ENCODE measurements at places on chromosomes 16 and 17.

DNA sequence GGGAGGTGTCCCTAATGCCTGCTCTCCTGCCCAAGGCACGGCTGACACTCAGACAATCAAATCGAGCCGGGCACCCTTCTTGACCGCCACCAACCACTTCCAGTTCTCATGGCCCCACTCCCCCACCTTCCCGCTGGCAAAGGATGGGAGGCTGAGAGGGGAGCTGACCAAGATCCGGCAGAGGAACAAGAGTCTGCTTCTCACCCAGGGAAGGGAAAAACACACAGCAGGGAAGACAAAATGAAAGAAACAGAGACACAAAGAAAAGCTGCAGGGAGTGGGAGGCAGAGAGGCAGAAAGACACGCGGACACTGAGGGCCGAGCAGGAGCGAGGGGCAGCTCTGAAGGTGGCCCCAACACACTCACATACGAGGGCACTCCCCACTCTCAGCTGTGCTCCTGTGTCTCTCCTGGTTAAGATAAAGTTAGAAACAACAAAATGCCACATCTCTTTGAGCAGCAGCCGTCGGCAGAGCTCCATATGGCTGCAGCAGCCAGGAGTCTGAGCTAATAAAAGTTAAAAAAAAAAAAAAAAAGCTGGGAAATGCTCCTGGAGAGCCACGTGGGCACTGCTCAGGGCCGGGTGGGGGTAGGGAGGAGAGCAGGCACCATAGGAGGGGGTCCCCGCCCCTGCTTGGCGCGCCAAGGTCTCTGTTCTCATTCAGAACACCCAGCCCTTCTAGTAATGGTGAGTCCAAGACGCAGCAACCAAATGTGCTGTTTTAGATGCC, 7.4 kb downstream of the LRRC75A start:
- H3K4me3 ChIP-seq = no peak overlapping the region
- DNase-seq = no peak
- peaks cover 11% of the 10 kb centered on the region for H3K4me1 ChIP-seq
- no peaks in the 10 kb centered on the region for H3K36me3 ChIP-seq
- H3K27ac ChIP-seq = no peak overlapping the region

DNA sequence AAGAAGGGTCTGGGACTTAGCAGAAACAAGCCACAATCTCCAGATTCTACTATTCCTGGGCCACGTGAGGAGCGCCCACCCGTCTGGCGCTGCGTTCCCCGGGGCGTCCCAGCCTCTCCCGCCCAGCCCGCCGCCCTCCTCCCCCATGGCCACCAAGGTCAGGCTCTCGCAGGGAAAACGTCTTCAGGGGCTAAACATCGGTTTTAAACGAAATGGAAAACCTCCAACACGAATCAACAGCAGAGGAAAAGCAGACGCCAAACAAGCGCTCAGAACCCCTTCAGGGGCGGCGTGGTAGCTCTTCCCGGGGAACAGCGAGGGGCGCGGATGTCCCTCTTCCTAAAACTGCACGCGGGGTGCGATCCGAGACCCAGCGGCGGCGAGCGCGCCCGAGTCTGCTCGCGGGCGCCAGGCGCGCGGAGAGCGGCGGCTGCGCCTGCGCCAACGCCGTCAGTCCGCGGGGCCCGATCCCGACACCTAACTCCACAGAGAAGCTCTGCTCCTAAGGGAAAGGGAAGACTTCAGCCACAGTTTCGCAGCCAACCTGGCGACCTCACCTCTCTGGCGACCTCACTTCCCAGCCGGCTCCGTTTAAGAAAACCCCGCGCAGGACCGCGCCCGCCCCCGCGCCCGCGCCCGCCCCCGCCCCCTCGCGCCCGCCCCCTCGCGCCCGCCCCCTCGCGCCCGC, 505 bp upstream of the COG1 start:
- H3K27me3 ChIP-seq = no peaks in the 10 kb centered on the region
- DNase-seq = peak; percentile 75
- peak overlapping the region; percentile 98 for H3K27ac ChIP-seq

GRCh38 chr17:16255481-16255921, 38.5 kb downstream of the PIGL start:
- no peaks in the 10 kb centered on the region for H3K27me3 ChIP-seq
- H3K27ac ChIP-seq = no peak overlapping the region
- H3K36me3 ChIP-seq = no peaks in the 10 kb centered on the region
- no peaks in the 10 kb centered on the region for H3K4me1 ChIP-seq
- no peak for DNase-seq

GRCh38 chr16:59886021-59886420, 1151.9 kb upstream of the GOT2 start:
- H3K4me3 ChIP-seq = no peak overlapping the region
- DNase-seq = no peak
- no peaks in the 10 kb centered on the region for H3K36me3 ChIP-seq
- H3K4me1 ChIP-seq = no peaks in the 10 kb centered on the region

- no peak for DNase-seq
- no peak overlapping the region for H3K4me3 ChIP-seq
- H3K4me1 ChIP-seq = no peaks in the 10 kb centered on the region
- no peaks in the 10 kb centered on the region for H3K27me3 ChIP-seq
- no peak overlapping the region for H3K27ac ChIP-seq
These were observed 652.5 kb downstream of the HS3ST4 start for GRCh38 chr16:26344240-26344776.

DNA sequence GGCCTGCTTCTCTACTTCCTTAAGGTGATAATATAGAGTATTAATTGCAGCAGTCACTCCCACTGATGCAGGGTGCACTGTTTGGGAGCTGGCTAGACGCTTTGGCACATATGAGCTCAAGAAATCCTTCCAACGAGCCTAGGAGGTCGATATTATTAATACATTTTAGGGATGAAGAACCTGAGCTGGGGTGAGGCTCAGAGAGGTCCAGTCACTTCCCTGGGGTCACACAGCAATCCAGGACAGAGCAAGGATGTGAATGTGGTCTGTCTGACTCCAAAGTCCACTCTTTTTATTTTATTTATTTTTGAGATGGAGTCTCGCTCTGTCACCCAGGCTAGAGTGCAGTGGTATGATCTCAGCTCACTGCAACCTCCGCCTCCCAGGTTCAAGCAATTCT, 156.4 kb upstream of the CDC42EP4 start:
- DNase-seq = no peak
- no peak overlapping the region for H3K4me3 ChIP-seq
- no peaks in the 10 kb centered on the region for H3K36me3 ChIP-seq
- H3K4me1 ChIP-seq = no peaks in the 10 kb centered on the region

DNA sequence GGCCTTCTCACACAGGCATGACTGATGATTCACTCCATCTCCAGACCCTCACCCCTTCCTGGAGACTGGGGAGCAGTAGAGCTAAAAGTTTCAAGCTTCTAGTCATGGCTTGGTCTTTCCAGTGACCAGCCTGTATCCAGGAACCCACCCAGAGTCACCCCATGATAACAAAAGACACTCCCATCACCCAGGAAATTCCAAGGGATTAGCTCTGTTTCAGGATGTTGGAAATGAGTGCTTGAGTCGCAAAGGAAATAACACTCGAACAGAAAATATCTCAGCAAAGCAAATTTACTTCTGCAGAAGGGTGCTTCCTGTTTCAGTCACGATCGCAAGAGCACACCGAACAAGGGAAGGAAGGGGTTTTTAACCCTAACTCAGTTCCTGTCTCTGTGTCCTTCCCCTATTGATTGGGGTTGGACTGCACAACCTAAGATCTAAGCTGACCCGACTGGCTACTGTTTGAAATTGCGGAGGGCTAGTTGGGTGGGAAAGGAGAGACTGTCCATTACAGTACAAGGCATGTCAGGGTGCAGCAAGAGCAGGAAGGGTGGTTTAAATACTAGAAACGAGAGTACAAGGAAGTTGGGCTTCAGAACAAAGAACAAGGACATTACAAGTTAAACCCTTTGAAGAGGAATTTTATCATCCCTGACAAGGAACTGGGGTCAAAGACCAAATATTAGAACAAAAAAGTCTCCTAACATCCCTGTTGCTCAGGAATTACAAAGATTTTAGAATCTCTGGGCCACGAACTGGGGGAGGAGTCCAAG, 224.4 kb upstream of the CACNG5 start:
- H3K4me3 ChIP-seq = no peak overlapping the region
- H3K27ac ChIP-seq = no peak overlapping the region
- no peaks in the 10 kb centered on the region for H3K36me3 ChIP-seq
- no peak for DNase-seq
- no peaks in the 10 kb centered on the region for H3K4me1 ChIP-seq
- H3K27me3 ChIP-seq = no peaks in the 10 kb centered on the region

DNA sequence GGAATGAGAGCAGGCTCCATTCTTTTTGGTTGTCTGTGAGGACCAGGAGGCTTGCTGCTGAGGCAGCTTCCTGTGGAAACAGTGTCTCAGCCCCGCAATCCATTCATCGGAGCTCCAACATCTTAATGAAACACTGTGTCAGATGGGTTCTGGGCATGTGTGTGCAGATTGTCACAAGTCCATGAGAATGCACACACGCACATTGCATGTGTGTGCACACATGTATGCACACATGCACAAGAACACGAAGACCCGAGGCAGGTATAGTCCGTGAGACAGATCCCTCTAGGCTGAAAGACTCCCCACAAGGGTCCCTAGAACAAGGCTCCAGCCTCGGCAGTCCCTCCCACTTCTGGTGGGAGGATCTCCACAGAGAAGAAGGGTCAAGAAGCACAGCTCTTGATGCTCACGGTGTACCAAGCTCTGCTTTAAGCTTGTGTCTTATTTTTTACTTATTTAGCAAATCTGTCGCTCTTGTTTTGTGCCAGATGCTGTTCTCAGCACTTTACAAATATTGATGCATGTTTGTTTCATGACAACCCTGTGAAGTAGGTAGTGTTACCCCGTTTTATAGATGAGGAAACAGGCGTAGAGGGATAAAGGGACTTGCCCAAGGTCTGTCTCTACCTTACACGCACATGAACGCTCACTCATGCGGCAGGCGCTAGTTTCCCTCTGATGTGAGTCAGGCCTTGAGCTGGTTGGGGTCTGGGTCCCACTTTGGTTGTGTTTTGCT, 213.1 kb downstream of the SEC14L1 start:
- no peak overlapping the region for H3K4me3 ChIP-seq
- DNase-seq = no peak
- H3K36me3 ChIP-seq = no peaks in the 10 kb centered on the region
- H3K4me1 ChIP-seq = peaks cover 59% of the 10 kb centered on the region
- H3K27ac ChIP-seq = no peak overlapping the region

DNA sequence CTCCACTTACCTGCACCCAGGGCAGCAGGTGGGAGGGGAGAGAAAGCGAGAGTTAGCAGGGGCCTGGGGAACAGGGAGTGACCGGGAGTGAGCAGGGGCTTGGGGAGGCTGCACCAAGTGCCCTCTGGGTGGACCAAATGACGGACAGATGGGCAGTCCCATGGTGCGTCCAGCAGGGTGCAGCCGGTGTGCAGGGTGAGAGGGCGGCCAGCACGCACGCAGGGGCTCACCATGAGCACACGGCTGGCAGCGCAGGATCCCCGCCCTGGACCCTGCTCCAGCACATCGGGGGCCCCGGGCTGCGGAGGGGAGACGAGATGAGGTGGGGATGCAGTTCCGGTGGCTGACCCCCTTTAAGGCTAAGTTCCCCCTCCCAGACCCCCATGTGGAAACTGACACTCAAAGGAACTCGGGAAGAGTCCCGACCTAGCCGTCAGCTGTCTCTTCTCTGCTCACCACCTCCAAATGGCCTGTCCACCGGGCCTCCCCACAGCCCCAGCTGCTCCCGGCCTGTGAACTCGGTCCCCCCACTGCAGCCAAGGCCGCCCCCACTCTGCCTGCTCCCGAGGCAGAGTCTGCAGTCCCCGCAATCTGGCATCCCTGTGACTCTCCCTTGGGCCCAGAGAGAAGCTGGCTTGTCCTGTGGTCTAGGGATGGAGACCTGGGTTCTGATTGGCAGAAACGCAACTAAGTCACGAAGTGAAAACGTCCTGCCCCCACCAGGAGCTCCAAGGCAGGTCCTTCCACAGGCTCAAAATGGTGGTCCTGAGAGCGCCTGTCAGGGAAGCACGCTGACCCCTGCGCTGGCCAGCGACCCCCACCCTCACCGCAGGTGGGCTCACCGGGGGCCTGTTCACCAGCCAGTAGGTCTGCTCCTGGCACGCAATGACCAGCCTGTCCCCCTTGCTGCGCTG, 2.9 kb downstream of the RGS11 start:
- no peak overlapping the region for H3K27ac ChIP-seq
- DNase-seq = no peak
- H3K36me3 ChIP-seq = no peaks in the 10 kb centered on the region
- H3K4me1 ChIP-seq = no peaks in the 10 kb centered on the region
- no peaks in the 10 kb centered on the region for H3K27me3 ChIP-seq

GRCh38 chr17:9644910-9645751, at the start of gene USP43:
TSS of gene USP43 (plus strand) at chr17:9645517. CDS start at chr17:9645633, 116 bp downstream.
- H3K4me3 ChIP-seq = peak within 1 kb of the TSS; percentile 71
- peak within 1 kb of the TSS; percentile 94 for H3K27ac ChIP-seq
- H3K27me3 ChIP-seq = no peaks in the 10 kb centered on the region
- peaks cover 37% of the 10 kb centered on the region for H3K4me1 ChIP-seq
- H3K36me3 ChIP-seq = no peaks in the 10 kb centered on the region
- DNase-seq = peak; percentile 32

- H3K4me1 ChIP-seq = no peaks in the 10 kb centered on the region
- no peaks in the 10 kb centered on the region for H3K27me3 ChIP-seq
- no peak overlapping the region for H3K4me3 ChIP-seq
- DNase-seq = no peak
- H3K36me3 ChIP-seq = no peaks in the 10 kb centered on the region
- H3K27ac ChIP-seq = no peak overlapping the region
These were observed 25.9 kb upstream of the LYRM9 start for GRCh38 chr17:27919079-27919478.

GRCh38 chr17:56867948-56868376, 34.0 kb downstream of the DGKE start:
- no peaks in the 10 kb centered on the region for H3K27me3 ChIP-seq
- DNase-seq = no peak
- H3K4me3 ChIP-seq = no peak overlapping the region
- no peaks in the 10 kb centered on the region for H3K36me3 ChIP-seq
- no peaks in the 10 kb centered on the region for H3K4me1 ChIP-seq

DNA sequence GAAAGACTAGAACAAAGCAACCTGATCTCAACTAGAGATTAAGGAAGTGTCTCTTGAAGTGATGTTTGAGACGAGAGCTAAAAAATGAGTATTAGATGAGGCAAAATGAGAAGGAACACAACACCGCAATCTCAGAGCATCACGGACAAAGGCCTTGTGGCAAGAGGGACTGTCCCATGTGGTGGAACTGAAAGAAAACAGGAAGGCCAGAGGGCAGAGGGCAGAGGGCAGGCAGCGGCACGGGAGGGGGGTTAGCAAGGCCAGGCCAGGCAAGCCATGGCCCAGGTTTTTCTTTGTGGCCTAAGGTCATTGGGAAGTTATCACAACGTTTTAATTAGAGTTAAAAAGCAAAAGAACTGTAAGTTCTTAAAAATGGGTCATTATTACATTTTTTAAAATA, 22.5 kb downstream of the RPA1 start:
- H3K36me3 ChIP-seq = peaks cover 53% of the 10 kb centered on the region
- DNase-seq = no peak
- no peak overlapping the region for H3K4me3 ChIP-seq
- H3K27me3 ChIP-seq = no peaks in the 10 kb centered on the region
- no peak overlapping the region for H3K27ac ChIP-seq
- H3K4me1 ChIP-seq = no peaks in the 10 kb centered on the region

- H3K4me3 ChIP-seq = peak overlapping the region; percentile 45
- peak; percentile 66 for DNase-seq
- peaks cover 38% of the 10 kb centered on the region for H3K4me1 ChIP-seq
These were observed 43.3 kb upstream of the CMIP start for GRCh38 chr16:81401035-81401950.

All from HCT116 (cell line).